Prostate gland (tissue), 2 donors: ENCODE measurements at places on chromosomes 13 and 19. TPM values are rescaled to one million over a fixed set of nuclear protein-coding genes. Genes with fewer than 3 reads are reported as not detected.

The URAD gene
- not detected for total RNA-seq

The DCT gene
- total RNA-seq: 0.55 TPM

The STK11 gene
- total RNA-seq: 157 TPM

DNA sequence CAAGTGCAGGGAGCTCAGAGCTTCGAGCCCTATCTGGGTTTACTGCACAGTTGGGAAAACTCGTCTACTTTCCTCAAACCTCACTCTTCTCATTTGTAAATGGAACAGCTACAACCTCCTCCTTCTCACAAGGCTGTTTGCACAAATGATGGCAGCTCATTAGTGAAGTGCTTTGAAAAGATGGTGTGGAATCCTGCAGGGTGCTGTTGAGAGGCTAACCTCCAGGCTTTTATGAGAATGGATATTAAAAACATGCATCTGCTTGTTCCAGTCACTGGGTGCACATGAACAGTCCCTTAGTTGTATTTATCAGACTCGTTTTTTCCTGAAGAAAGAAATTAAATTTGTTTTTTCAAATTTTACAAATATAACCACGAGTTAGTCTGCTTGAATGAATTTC is 36.6 kb downstream of the PCDH8 start:
- no peak for DNase-seq

The ZNF284 gene
- 1.8 TPM for total RNA-seq

GRCh38 chr19:2982983-2983350 is 5.6 kb downstream of the TLE6 start:
- DNase-seq: peak; percentile 92

GRCh38 chr13:47687577-47687976 is 313.5 kb downstream of the SUCLA2 start:
- no peak for DNase-seq

- no peak for DNase-seq
These were observed 14.9 kb upstream of the ZNF91 start for GRCh38 chr19:23410155-23410554.

DNA sequence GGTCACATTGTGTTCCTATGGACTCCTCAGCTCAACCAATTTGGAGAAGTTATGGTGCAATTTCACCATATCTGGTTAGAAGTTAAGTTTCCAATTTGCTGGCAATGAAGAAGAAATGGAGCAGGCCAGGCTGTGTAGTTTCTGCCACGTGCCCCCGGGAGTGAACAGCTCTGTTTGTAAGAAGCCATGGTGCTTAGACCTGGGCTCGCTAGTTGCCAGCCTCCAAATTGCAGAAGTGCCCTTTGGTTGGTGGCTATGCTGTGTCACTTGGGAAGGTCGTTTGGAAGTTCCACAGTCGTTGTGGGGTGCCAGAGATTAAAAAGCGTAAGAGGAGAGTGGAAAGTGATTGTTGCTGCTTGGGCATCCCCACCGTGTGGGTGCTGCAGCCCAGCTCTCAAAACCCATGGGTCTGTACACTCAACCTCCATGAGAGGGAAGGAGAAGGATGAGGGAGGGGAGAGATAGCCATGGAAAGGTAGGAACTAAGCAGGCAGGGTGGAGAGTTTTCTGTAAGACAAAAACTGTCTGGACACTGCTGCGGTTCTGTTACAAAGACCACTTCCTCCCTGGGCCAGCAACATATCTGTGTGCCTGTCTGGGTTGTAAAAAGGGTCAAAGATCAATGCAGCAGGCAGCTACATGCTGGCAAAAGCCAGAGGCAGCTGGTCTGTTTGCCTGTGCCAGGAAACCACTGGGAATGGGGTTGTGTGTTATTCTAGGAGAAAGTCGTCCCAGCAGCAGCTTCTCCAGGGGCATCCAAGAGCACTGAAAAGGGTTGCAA is 10.8 kb downstream of the ALOX5AP start:
- no peak for DNase-seq

The PGLYRP1 gene
- not detected for total RNA-seq

DNA sequence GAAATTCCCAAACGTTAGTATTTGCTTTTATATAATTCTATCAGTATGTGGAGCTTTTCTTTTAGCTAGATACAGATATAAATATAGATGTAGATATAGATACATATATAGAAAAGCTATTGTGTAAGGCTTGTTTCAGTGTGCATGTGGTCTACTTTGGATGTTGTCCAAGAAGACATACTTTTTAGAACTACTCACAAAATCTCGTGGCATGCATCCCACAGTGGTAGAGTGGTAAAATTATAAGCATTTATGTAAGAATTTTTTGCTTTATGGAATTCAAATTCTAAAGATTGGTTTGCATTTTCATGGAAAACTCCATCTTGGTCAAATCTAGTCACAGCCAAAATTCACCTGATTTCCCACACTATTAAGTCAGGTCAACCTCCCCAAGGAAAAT is 880.4 kb downstream of the EFNB2 start:
- no peak for DNase-seq

DNA sequence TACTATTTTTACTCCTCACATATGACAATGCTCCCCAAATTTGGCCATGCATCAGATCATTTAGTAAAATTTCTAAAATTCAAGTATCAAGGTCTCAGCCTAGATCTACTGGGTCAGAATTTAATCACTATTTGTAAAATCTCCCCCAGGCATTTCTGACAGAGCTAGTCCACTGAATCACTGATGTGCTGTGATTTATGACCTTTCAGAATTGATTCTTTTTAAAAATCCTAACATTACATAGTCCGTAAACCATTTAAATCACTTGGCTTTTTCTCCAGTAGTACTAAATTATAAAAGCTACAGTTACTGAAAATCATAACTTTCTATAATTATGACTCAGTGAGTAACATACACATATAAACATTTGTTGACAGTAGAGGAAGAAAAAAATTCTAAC is 92.8 kb upstream of the RAP2A start:
- no peak for DNase-seq

- DNase-seq: no peak
These were observed 222.9 kb downstream of the SLITRK5 start for GRCh38 chr13:87894059-87894458.

GRCh38 chr13:109254274-109254673 is 532.1 kb downstream of the IRS2 start:
- DNase-seq: no peak

- no peak for DNase-seq
These were observed 41.3 kb downstream of the RCBTB2 start for GRCh38 chr13:48491423-48492095.

- DNase-seq: no peak
These were observed 214.2 kb downstream of the FGF9 start for GRCh38 chr13:21884965-21885567.

The ERICH6B gene
- total RNA-seq: not detected

DNA sequence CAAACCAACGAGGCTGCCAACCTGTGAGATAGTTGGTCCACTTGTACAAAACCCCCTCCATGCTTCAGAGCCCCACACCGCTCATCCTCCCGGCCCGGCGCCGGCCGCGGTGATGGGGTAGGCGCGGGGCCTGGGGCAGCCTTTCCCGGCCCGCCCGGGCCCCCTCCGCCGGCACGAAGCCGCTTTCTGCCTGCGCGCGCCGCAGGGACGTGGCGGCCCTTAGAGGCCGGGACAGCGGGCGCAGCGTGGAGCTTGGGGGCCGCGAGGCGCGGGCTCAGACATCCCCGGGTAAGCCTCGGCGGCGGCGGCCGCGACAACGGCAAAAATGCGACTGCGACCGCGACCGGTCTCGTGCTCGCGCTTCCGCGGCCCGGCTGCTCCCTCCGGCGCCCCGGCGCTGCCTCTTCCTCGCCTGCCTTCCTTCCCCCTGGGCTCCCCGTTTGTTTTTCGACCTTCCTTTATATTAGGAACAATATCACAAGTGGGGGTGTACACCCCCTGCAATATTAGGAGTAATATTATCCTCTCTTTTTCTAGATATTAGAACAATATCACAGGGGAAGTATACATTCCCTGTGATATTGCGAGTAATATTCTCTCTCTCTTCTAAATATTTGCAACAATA is 53.9 kb upstream of the CEACAM21 start:
- no peak for DNase-seq

GRCh38 chr19:39196860-39197562 is at the start of gene NCCRP1:
NCCRP1 (plus strand) TSS chr19:39196964; CDS start chr19:39196983, 19 bp downstream.
- no peak for DNase-seq

- DNase-seq: no peak
These were observed 8.4 kb downstream of the PALM3 start for GRCh38 chr19:14053500-14053899.

GRCh38 chr13:50891206-50891605 is 18.4 kb upstream of the RNASEH2B start:
- DNase-seq: no peak

DNA sequence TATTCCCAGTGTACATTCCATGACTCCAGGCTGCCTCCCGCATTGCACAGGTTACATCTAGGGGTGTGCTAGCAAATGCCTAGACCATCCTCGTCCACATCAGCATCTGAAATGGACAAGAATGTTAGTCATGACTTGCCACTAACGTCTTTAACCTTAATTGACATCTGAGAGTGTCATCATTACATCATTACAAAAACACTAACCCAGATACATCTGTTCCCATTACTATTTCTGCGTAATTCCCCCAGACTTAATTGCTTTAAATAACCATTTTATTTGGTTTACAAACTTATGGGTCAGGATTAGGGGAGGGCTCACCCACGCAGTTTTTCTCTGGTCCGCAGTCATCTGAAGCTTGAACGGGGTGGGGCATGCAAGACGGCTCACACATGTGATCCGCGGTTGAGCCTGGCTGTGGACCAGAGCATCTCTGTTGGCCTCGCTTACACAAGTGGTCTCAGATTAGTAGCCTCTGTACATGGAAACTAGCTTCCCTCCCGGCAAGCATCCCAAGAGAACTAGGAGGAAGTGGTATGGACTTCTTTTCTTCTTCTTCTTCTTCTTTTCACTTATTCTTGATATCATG is 15.9 kb downstream of the KL start:
- no peak for DNase-seq

The GAS6 gene
- total RNA-seq: 432 TPM

The SLC25A41 gene
- 0.18 TPM for total RNA-seq

DNA sequence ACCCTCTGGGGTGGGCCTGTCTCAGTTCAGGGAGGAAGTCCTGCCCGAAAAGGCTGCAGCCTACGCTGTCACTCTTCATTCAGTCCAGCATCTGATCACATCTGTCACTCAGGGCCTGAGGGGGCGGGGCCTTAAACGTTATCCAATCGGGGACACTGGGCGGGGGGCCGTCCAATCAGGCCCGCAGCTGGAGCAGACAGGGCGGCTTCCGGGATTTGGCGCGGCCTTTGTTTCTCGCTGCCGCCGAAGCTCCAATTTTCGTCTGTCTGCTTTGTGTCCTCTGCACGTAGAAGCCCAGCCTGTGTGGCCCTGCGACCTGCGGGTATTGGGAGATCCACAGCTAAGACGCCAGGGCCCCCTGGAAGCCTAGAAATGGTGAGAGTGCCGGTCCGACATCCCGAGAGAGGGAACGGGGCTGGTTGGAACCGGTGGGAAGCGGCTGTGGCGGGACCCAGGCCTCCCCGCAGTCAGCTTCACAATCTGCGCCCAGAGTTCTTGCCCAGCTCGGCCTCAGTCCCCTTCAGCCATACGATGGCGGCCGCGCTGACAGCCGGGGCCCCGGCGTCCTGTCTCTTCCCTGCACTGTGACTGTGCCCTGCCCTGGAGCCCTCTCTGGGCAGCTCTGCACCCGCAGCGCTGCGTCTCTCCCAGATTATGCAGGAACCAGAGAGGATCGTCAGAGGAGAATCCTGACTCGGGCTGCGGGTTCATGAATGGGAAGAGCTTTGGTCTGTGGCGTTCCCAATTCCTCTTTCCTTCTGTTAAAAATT is at the start of gene ZNF730:
Gene ZNF730 (plus strand): TSS at position 224 of the 770 bp plus-strand sequence. CDS start 149 bp downstream, at position 373.
- peak; percentile 32 for DNase-seq

The ZNF763 gene
- 4.0 TPM for total RNA-seq

The KLK5 gene
- total RNA-seq: 2.7 TPM

DNA sequence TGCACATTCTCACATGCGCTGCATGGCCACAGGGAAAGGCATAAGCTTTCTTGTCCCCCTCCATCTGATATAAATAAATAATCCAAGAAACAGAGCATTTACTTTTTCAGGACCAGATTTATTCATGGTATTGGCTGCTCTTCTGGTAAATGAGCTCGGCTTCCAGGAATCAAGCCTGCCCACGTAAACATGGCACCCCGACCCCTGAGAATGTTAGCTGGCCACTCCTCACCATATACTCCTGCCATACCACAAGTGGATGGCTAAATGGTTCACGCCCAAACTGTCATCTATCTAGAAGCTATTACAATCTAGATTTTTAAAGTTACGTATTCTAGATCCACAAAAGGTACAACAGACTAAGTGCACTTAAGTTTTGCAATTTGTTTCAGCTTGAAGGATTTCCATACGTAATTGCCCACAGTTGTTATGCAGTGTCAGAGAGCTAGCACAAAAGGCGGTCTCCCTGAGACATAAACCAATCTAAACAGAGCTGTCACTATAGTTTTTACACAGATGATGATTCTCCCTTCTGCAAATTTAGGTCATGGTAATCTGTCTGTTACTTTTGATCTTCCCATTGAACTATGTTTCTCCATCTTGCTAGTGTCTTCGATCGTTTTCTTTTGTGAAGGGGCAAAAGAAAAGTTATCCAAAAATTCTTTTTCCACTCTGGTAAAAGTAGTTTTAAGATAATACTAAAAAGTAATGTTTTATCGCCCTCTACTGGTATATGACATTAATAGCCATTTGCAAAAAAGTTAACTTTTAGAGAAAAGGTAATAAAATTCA is 16.2 kb upstream of the FOXO1 start:
- no peak for DNase-seq
